ENCODE measurements at places on chromosomes 6 and 20.

GRCh38 chr20:61042506-61043385, 209.3 kb upstream of the CDH4 start:
- no peak for DNase-seq

DNA sequence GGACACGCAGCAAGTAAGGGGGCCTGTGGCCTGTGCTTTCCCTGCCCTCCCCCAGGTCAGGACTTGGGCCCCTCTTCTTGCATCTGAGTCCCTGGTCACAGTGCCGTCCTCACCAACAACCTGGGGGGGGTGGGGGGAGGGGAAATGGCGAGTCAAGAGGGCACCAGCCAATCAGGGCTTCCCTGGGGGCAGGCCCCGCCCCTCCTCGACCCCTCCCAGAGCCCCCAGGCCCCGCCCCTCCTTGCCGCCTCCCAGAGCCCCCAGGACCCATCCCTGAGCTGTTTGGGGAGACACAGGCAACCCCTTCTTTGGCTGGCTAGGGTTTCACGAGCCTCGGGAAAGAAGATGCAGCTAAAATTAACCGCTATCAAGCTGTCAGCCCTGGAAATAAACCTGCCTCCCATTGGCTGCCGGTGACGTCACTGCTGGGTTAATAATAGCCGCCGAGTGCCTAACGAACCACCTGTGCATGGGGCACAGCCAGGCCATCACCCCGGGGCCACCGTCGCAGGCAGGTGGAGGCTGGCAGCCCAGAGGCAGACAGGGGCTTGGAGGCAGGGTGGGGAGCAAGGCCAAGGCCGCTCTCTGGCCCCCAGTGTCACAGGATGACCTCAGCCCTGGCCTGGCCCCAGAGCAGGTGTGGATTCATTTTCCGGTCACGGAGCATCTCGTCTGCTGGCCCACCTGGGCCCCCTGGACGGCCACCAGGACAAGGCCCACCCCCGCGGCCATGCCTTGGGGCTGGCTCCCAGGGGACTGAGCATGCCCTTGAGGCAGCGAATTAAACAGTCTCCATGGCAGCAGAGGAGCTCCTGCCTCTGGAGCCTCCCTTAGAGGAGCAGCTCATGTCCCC, 3.2 kb upstream of the EEF1A2 start:
- no peak for DNase-seq

- no peak for DNase-seq
These were observed 50.3 kb downstream of the PRR18 start for GRCh38 chr6:166257911-166258318.

DNA sequence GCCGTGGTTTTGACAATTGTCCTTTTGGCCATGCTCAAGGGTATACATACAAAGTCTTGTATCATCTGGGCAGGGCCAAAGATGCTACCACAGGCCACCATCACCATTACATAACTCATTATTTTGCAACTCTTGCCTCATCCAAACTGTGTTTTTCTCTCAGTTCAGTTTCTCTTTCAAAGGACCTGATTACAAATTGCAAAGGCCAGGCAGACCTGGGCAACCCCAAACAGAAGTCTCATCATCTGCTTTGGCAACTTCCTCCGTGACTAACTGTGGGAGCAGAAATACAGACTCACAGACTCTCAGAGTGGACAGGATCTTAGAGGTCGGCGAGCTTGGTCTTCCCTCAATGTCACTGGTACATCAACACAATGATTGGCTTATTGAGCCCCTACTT, 117.8 kb upstream of the NEDD9 start:
- no peak for DNase-seq
